Caudate nucleus (tissue), 63 donors: ENCODE measurements at places on chromosomes 7 and 10.

DNA sequence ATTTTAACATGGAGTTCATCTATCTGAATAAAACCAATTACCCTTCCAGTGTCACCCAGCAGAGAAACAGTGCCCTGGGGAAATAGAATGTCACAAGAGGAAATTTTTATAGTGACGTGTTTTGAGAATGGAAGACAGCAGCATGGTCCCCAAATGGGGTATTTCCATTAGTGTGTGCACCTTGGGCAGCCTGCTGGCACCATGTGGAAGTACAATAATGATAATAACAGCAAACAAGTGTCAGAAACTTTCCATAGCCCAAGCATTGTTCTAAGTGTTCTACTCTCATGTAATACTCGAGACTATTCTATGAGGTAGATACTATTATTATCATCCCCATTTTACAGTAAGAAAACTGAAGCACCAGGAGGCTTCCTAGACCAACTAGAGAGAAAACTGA, 2.2 kb upstream of the PDE1C start:
- no peak for DNase-seq

- DNase-seq = no peak
Observed at GRCh38 chr10:119758448-119759195, 32.8 kb downstream of the INPP5F start.

- no peak for DNase-seq
Observed at GRCh38 chr7:114629762-114630161, 215.1 kb downstream of the FOXP2 start.

DNA sequence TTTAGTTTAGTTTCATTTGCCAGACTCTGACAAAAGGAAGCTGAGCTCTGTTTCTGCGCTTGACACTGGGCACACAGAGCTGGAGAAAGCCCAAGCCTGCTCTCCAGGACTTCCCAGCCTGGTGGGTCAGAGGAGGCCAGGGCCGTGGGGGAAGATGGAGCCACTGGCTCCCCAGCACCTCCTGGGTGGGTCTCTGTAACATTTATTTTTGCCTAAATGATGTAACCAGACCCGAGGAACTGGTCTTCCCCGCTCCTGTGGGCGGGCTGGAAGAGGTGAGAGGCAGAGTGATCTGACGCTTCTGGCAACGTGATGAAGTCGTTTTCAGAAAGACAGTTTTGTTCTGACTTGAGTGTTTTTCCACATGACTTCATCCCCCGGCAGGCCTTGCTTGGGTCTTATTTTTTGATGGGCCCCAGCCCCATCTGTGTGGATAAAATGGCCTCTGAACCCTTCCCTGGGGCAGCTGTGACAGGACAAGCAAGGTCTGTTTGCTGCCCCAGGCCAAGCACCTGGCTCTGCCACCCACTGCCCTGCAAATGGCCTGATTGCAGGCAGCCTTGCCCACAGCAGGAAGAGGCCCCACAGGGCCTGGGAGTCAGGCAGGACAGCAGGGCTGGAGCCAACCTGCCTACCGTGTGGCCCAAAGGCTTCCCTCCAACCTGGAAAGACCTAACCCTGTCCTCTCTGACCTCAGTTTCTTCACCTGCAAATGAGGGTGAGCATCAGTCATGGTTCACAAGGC, 304.9 kb upstream of the ZMIZ1 start:
- peak; percentile 29 for DNase-seq

DNA sequence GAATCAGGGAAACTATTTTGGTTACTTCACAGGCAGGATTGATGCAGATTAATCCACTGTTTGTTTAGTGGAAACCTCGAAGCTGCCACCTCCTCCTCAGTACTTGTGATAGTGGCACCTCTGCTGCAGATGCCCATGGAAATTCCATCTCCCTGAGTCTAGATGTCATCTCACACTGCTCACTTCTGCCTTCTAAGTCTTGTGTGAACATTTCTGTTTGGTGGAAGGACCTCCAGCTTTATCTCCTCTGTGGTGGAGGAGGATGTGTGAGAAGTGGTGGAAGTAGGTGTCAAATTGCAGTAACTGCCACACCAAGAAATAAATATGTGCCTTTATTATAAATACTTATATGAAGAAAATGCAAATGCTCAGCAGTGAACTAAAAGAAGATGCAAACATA, 25.8 kb upstream of the GPR141 start:
- DNase-seq = no peak

- no peak for DNase-seq
Observed at GRCh38 chr7:16880554-16880953, 1.2 kb downstream of the AGR3 start.

GRCh38 chr10:17523917-17524316, 69.5 kb upstream of the ST8SIA6 start:
- no peak for DNase-seq

DNA sequence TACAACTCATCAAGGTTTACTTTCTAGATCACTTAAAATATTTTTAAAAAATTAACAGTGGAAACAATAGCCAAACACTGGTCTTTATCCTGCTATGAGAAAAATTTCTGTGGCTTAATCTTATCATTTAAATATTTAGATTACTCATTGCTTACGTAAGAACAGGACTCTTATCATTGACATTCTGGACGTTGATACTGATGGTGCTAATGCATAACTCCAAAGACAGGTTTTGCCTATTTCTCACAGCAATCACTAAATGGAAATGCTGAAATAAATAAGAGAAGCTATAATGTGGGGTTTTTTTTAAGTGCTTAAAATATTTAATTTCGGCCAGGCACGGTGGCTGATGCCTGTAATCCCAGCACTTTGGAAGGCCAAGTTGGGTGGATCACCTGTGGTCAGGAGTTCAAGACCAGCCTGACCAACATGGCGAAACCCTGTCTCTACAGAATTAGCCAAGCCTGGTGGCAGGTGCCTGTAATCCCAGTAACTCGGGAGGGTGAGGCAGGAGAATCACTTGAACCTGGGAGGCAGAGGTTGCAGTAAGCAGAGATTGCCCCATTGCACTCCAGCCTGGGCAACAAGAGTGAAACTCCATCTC, 195.0 kb downstream of the HGF start:
- DNase-seq = no peak

GRCh38 chr10:124221356-124222317, 128.2 kb upstream of the CHST15 start:
- no peak for DNase-seq

GRCh38 chr10:3886641-3887251, 101.7 kb upstream of the KLF6 start:
- DNase-seq = no peak

GRCh38 chr10:11793762-11794479, 29.2 kb upstream of the PROSER2 start:
- no peak for DNase-seq
